ENCODE measurements at places on chromosomes 16 and 17.
A peak's percentile ranks its signal among the peaks of the same experiment; 100 is the strongest.

DNA sequence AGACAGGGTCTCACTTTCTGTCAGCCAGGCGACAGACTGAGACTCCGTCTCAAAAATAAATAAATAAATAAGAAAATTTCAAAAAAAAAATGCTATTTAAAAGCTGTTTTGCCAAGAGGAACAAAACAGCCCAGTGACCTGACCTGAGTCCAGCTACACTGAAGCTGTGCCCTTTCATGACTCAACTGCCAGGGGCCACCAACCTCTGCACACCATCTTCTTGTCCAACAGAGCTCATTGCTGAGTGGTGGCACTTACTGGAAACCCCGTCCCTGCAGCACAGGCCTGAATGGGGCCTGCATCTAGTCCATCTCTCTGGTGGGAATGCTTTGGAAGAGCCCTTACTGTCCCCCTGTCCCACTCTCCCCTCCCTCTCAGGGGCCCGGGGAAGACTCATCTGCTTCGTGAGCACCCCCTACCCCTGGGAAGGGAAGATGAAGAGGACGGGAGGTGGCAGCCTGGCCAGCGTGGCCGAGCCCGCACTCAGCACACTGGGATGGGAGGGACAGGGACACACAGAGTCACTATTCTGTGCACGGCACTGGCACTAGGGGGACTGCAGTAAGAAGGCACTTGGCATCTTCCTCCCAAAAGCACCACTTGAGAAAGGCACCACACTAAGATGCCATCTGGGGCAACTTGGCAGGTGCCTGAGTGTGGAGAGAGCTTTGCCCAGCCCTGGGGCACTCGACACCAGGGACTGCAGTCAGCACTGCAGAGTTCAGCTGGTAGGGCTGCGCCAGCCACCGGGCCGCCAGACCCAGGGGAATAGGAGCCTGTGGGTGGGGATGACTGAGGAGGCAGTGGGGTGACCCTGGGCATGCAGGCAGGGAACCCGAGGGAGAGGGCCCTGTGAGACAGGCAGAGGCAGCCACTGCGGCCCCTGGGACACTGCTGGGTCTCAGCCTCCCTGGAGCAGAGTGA is 13.5 kb downstream of the FBXO31 start:
- no peak for DNase-seq

DNA sequence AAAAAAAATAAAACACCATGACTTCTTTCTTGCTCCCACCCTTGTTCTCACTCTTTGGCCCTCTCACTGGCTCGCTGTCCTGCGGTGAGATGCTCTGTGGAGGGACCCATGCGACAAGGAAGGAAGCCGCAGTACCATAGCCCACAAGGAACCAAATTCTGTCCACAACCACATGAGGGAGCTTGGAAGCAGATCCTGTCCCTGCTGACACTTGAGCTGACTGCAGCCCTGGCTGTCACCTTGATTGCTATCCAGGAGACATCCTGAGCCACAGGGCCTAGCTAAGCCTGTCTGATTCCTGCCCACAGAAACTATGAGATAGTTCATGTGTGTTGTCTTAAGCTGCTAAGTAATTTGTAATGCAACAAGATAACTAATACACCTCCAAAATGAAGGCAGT is 4.8 kb upstream of the MT2A start:
- peak; percentile 53 for DNase-seq

DNA sequence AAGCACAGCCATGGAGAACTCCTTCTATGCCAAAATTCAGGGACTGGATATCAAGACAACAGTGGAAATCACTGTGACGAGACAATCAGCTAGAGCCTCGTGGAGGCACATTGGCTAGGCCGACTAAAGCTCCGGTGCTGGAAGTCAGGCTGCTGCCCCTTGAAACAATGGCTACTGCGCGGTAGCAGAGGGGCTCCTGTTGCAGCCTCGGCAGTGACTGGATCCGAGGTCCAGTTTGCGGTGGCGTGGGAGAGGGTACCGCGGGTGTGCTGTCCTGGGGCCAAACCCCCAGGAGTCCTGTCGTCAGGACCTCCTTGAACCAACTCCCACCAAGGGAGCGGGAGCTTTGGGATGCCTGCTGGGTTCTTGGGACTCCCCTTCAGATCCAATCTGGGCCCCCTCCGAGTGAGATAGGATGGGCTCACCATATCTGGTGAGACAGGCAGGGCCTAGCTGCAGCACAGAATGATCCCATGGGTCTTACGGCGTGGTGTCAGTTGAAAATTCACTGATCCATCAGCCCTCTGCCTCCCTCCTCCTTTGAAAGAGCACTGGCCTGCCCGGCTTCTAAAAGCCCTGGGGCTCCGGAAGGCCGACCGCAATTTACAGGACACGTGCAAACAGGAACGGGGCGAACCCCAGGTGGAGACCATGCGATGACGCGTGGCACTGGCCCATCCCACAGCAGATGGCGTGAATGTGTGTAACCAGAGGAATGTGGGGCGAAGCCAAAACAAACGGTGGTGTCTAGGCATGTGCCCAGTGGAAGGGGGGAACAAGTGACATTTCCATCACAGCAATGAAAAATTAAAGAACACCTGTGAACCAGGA is 15.8 kb upstream of the KCNJ18 start:
- DNase-seq, result no peak

DNA sequence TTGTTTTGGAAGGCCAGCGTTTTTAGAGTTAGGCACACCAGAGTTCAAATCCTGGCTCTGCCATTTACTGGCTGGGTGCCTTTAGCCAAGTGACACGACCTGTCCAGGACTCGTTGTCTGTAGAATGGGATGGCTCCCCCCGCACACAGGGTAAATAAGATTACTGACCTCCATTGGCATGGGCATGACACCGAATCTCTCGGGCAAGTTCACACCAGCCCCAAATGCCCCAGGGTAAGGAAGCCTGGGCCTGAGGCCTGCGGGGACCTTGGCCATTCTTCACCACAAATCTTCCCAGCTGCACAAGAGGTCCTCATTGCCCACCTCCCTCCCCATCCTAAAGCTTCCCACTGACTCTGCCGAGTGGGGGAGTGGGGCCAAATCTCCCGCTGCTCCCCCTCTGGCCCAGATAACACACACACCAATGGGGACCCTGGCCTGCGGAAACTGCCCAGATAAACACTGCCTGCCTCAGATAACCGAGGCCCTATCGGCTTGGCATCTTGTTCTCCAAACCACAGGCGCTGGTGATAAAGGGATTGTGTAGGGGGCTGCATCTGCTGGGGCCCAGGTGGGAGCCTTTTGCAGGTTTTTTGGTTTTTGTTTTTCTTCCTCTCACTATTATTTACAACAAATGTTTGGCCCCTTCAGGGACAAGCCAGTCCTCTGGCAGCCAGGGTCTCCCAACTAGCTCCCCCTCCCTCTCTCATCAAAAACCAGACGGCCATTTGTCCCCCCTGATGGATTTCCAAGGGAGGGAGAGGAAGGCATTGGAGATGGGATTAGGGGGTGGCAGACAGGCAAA is 75.0 kb upstream of the LHX1 start:
- DNase-seq, result no peak

GRCh38 chr17:72282439-72283029 is 161.7 kb downstream of the SOX9 start:
- DNase-seq, result no peak

DNA sequence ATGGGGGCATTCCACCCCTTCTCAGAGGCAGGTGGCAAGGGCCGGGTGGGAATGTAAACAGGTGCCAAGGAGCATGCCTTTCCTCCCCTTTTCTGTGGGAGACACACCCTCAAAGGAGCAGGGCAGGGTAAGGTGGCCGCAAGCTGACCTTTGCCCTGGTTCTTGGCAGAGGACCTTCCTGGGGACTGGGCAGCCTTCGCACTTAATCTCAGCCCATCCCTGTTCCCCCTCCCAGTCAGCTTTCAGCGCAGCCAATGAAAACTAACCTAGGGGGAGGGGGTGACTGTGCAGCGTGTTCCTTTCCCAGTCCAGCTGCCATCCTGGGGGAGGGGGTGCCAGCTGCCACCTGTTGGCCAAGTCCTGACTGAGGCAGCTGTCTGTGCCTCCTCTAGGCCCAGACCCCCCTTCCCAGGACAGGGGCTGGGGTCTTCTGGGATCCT is 2.8 kb downstream of the TRAF4 start:
- no peak for DNase-seq

DNA sequence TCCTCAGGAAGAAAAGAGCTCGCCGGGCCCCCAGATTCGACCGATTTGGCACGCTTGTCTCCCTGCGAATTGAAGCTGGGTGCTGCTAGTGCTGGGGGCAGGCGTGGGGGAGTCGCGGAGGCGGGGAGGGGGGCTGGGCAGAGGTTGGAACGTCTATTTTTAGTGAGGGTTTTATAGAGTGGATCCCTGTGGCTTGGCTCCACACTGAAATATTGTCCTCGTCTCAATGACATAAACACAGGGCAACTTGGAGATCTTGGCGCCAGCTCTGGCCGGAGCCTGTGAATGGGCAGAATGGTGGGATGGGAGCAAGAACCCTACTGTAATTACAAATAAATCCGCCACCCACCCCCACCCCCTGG is 15.7 kb upstream of the NOG start:
- no peak for DNase-seq

DNA sequence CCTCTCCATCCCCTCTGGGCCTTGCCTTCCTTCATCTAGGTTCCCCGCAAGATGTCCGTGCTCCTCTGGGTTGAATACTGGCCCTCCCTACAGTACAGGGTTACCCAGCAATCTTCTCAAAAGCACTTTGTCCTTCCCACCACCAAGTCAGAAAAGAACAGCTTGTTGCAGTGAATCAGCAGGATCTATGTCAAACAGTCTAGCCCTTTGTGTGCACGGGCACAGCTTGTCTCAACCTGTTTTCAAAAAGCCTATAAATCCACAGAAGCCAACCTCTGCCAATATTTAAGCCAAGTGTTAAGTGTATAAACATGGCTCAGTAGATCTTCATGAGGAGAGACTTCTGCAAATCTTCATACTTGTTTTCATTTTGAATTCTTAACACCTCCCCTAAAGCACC is 25.2 kb downstream of the C17orf67 start:
- DNase-seq, result no peak

GRCh38 chr17:64632606-64633005 is 29.5 kb downstream of the SMURF2 start:
- DNase-seq, result peak; percentile 70

DNA sequence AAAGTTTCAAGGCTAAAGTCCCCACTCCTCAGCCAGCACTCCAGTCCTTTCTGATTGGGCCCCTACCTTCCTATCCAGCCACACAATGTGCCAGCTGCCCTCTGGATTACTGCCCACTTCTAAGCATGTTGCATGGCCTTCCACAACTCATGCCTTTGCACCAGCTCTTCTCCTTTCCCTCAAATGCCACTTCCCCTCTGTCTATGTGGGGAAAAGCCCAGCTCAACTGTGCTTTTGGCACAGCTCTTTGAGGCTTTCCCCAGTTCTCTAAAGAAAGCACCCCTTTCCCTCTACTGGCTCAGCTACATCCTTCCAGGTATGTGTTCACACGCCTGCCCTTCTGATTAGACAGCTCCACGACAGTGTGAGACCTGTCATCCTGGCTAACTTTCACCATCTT is 18.5 kb downstream of the GTF3C1 start:
- DNase-seq, result no peak

- peak; percentile 53 for DNase-seq
Observed at GRCh38 chr17:32495359-32496231, 8.8 kb downstream of the CDK5R1 start.

DNA sequence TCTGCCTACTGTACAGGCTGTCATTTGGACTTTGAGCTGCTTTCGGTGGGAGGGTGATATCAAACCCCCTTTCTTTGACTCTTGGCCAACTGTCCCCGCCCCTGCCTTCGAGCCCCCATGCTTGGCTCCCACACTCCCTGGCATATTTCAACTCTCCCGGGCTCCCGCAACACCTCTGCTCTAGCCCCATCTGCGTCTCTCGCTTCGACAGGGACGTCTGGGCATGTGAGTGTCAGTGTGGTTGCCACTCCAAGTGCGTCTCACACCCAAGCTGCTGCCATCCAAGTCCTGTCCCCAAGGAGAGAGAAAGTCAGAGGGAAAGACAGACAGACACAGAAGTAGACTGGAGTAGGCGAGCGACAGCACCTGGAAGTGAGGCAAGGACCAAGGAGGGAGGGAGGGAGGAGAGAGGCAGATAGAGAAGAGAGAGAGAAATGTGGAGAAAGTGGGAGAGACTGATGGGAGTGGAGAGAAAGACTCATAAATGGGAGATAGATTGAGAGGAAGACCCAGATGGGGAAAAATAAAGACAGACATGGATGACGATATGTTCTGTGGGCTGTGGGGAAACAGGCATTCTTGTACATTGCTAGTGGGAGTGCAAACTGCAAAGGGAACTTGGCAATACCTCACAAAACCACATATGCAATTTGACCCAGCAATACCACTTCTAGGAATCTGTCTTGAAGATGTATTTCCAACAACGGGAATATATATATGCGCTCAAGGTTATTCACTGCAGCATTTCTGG is 11.8 kb downstream of the STARD3 start:
- DNase-seq, result peak; percentile 36

- no peak for DNase-seq
Observed at GRCh38 chr16:71441348-71442050, 355 bp downstream of the TLE7 start.

DNA sequence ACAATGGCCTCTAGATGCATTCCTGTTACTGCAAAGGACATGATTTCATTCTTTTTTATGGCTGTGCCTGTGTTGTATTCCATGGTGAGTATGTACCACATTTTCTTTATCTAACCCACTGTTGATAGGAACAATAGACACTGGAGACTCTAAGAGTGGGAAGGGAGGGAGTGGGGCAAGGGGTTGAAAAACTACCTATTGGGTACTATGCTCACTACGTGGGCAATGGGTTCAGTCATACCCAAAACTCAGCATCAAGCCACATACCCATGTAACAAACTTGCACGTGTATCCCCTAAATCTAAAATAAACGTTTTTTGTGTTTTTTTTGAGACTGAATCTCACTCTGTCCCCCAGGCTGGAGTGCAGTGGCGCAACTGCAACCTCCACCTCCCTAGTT is 47.1 kb upstream of the SCNN1B start:
- no peak for DNase-seq

GRCh38 chr16:89815639-89816348 is 653 bp downstream of the FANCA start:
- DNase-seq, result peak; percentile 8

DNA sequence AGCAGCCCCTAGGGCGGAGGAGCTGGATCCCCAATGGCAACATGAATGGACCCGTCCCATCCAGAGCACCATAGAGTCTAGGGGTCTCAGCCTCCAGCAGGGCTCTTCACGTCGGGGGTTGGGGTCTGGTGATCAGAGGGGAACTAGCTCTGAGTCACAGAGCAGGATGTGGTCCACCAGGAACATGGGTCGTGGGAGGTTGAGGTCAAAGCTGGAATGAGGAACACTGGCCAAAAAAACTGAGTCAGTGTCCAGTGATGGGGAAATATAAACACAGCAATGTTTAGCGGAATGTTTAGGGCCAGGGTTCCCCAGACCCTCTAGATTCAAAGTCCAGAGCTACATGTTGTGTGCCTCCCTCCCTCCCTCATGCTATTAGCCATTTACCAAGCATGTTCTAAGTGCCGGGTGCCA is 79.1 kb upstream of the C16orf82 start:
- DNase-seq, result peak; percentile 92

GRCh38 chr16:73059779-73060615 is 12.1 kb upstream of the ZFHX3 start:
- no peak for DNase-seq

- no peak for DNase-seq
Observed at GRCh38 chr16:4800290-4801041, 2.0 kb downstream of the ROGDI start.

GRCh38 chr17:53633856-53634255 is 188.9 kb upstream of the KIF2B start:
- DNase-seq, result no peak

- no peak for DNase-seq
Observed at GRCh38 chr17:76485569-76485968, 15.7 kb downstream of the RHBDF2 start.

Measured in fibroblast of mammary gland (primary cell).